Non-pigmented ciliary epithelial cell (primary cell): ENCODE measurements at places on chromosomes 12 and 14.

DNA sequence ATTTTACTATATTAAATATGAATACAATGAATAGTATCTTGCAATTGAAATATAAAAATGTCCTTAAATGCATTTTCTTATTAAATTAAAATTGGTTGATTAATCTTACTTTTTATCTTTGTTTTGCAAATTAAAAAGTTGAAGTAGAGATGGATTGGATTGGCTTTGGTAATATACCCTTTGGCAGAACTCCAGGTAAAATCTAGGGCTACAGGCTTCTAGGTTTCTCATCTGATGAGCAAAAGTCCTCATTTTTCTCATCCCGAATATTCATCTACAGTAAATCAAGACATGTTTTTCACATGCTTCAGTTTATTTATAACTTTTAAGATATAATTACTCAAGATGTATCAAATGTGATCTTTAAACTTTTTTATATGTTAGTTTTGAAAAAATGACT is 2.2 kb downstream of the PTPRR start:
- DNase-seq = no peak

DNA sequence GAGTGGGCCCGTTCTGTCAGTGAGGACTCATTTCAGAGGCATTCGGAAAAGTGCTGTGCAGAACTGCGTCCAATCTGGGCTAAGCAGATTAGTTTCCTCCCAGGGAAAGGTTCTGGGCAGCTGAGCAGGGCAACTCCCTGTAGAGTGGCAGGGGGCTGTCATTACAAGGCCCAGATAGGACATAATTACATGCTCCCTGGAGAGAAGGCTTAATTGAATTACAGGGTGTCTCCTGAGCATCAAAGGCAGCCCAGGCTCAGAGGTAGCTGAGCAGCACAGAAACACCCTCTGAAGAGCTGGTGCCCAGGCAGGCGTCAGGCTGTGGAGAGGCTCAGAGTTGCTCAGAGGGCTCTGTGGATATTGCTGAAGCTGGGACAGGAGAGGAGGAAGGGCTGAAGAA is 36.0 kb downstream of the SLC8A3 start:
- DNase-seq = no peak

- DNase-seq = no peak
These were observed 981 bp downstream of the SLC48A1 start for GRCh38 chr12:47773858-47774580.

- no peak for DNase-seq
These were observed 78.7 kb downstream of the TSPAN9 start for GRCh38 chr12:3155702-3156370.

- no peak for DNase-seq
These were observed 36.1 kb upstream of the CDKN3 start for GRCh38 chr14:54360667-54361066.

DNA sequence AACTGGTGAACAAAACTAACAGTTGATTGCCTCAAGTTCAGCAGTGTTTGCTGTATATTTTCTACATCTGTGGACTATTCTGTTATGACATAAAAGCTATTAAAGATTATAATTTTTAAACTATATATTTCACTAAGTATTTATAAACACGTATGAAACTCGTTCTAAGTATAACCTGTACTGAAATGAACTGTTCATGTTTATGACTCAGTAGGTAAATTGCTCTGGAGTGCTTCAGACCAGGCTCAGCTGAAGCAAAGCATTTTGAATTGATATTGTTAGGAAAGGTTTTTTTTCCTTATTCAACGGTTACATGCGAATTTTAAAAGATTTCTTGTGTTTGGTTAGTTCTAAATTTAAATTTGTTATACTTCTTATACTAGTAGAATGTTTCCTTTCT is 151.3 kb downstream of the RAD51B start:
- no peak for DNase-seq
